ENCODE measurements at places on chromosomes 3 and 15.

- DNase-seq, result no peak
Observed at GRCh38 chr3:127684871-127685707, 12.3 kb downstream of the ABTB1 start.

DNA sequence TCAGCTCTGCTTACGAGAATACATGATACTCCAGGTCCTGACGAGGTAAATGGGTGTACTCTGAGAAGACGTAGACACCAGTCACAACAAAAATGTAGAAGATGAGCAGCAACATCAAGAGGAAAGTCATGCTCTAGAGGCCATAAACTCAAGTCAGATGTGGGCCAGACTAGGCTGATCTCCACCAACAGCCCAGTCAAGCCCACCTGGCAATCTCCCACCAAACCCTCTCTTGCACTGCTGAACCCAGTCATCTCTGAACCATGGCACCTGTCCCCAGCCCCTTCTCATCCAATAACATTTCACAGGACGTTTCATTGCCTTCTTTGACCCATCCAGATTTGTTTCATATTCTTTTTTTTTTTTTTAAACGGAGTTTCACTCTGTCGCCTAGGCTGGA lies 10.8 kb upstream of the PDIA3 start:
- DNase-seq, result no peak

DNA sequence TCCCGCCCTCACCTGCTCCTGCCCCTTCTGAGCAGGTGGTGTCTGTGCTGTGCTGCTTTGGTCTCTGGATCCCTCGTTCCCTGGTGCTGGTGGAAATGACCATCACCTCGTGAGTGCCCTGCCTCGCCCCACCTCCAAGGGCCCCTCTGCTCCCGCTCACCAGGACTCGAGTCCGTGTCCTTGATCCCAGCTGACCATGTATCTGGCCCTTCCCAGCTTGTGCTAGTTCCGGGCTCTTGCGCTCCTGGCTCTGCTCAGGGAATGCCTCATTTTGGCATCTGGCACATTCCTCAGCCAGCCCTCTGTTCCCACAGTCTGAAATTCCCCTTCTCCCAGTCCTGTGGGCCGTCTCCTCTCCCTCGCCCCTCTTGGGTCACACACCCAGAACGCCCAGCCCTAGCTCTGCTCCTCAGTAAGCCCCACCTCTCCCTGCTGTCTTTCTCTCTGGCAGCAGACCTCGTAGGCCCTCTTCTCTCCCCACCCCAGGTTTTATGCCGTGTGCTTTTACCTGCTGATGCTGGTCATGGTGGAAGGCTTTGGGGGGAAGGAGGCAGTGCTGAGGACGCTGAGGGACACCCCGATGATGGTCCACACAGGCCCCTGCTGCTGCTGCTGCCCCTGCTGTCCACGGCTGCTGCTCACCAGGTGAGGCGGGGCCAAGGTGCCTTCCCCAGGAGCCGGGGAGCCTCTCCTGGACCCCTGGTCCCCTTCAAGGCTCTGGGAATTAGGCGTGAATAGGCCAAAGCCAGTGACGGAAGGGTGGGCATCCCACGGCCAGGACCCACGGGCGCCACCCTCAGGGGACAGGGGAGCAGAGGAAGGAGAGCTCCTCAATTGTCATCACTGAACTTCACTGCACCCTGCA lies 11.5 kb downstream of the SLC51A start:
- no peak for DNase-seq

GRCh38 chr3:72821161-72821781 lies 27.0 kb downstream of the SHQ1 start:
- DNase-seq, result no peak

GRCh38 chr15:74809956-74810355 lies 2.7 kb upstream of the LMAN1L start:
- DNase-seq, result no peak

All from stimulated activated CD4-positive, alpha-beta T cell treated with anti-CD3 and anti-CD28 coated beads, Interleukin-15, amount 100 ng/mL, for 1 hour (primary cell).